Frontal cortex (tissue), 4 donors: ENCODE measurements at places on chromosomes 7 and 10. TPM values are rescaled to one million over a fixed set of nuclear protein-coding genes. Genes with fewer than 3 reads are reported as not detected.

GRCh38 chr10:84114088-84114667 is 25.1 kb upstream of the GHITM start:
- DNase-seq: no peak

DNA sequence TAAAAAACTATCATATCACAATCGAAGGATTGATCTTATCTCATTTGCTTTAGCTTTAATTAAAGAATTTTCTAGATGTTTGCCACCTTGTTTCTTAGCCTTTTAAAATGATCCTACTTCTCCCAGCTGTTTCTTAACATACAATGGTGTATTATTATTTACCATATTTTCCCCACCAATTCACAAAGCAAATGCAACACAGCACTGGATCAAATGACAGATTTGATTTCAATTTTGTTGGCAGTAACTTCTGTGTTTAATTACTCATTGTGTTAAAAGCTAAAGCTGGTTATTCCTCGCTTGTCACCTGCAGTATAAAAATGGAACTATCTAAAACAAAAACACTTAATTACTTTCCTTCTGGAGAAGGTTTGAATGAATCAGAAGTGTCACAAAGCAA is 19.6 kb downstream of the SVIL start:
- DNase-seq: no peak

The PLXDC2 gene
- total RNA-seq: 10.6 TPM

The HECW1 gene
- 41.6 TPM for total RNA-seq

The SLC29A4 gene
- total RNA-seq: 14.7 TPM
